ENCODE measurements at places on chromosomes 3 and 15.

GRCh38 chr15:80461356-80462095 lies 57.3 kb downstream of the ARNT2 start:
- no peak for DNase-seq

GRCh38 chr15:56690733-56691132 lies 42.6 kb downstream of the ZNF280D start:
- no peak for DNase-seq

DNA sequence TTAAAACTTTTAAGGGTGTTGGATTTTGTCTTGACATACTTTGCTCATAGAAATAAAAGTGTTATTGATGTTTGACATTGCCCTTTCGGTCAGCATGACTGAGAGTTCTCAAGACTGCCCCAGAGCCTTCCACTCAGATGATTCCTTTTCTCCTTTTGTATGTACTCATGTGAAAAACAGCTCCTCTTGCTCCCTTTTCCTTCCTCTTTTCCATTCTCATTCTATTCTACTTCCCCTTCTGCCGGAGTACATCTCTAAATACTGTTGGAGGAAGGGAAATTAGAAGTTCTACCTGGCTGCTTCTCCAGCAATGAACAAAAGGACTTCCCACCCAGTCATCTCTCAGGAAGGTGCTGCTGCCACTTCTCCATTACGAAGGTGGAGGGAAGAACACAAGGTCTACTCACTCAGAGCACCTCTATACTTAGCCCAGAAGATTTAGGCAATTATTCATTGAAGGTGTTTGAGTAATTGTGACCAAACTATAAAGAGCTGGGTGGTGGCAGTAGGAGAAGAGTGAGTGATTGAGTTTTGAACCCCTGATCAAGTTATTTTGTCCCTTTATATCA lies 163.8 kb upstream of the MBNL1 start:
- DNase-seq, result no peak

- no peak for DNase-seq
These were observed 154.1 kb downstream of the ADAMTS17 start for GRCh38 chr15:100187677-100188076.

GRCh38 chr15:97899981-97900380 lies 60.5 kb upstream of the ARRDC4 start:
- DNase-seq, result no peak

DNA sequence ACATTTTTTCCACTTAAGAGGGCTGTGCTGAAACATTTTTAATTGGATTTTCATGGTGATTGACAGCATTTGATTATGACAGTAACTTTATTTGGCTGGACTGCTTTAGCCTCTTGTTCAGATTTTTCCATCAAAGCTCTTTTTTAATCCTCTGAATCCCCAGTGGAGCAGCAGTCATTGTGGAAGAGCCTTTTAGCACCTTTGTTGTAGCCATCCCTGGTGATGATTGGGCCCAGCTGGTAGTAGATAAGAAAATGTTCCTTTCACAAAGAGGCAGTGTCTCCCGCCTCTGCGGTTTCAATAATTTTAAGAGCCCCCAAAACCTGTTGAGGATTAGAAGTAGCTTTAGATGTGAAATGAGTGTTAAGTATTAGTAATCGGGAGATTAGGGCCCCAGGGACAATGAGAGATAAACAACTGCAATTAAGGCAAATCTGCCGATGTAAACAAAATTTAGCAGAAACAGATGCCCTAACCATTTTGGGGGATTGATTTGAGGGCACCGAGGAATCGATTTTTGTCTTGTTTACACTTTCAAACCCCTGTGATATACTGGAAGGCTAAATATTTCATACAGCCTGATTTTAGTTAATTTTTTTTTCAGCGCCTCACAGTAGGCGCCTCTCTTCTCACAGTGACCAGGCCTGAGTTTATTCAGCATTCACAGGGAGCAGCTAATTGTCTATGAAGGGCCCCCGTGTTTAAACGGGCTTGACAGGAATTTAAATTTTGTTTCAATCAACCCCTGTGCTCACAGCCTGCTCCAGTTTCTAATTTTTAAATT lies 43.2 kb upstream of the SKOR1 start:
- DNase-seq, result no peak

- no peak for DNase-seq
These were observed 96.5 kb downstream of the CCNL1 start for GRCh38 chr3:157063469-157063868.

- DNase-seq, result no peak
These were observed 145.4 kb downstream of the NUP210 start for GRCh38 chr3:13274551-13275332.

GRCh38 chr3:5032844-5033243 lies 53.6 kb downstream of the BHLHE40 start:
- DNase-seq, result no peak

GRCh38 chr15:43270676-43271306 lies 4.1 kb upstream of the TGM5 start:
- DNase-seq, result no peak

DNA sequence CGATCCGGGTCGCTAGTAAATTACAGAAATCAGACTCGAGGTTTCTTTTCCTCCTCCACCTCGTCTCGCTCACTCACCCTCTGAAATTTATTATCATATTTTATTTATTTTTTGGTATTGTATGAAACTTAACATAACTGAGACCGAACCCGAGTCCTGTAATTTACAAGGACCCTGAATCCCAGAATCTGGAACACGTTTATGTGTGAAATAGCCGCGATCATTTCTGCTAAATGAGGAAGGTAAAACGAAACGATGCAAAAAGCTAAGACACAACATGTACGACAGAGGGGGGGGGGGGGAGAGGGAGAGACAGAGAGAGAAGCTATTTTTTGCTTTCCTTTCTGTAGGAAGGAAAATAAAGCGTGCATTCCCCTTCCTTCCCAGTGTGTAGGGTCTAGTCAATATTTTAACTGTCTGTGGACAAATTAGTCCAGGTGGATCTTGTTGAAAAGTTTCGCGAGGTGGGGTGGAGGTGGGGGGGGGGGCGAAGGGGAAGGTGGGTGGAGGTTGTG lies 1.6 kb downstream of the BBX start:
- no peak for DNase-seq

DNA sequence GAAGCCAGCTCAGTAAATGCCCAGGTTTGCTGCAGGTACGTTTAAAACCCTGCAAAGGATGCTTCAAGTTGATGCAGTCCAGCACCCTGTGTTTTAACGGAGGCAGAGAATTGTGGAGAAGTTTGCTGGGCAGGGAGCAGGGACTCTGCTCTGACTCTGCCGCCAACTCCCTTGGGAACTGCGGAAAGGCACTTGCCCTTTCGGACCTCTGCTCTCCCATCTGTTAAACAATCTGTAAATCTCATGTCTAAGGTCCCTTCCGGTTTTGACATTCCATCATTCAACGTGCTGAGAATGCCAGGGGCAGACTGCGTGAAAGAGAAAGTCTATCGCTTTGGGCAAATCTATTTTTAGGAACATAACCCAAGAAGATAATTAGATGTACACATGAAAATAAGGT lies 184.5 kb downstream of the OPA1 start:
- no peak for DNase-seq

- DNase-seq, result no peak
These were observed 37.0 kb downstream of the ZNF710 start for GRCh38 chr15:90037961-90038631.

GRCh38 chr15:76366714-76367113 lies 30.1 kb downstream of the ISL2 start:
- DNase-seq, result no peak

- DNase-seq, result no peak
These were observed 5.1 kb upstream of the VPS18 start for GRCh38 chr15:40889112-40889511.

DNA sequence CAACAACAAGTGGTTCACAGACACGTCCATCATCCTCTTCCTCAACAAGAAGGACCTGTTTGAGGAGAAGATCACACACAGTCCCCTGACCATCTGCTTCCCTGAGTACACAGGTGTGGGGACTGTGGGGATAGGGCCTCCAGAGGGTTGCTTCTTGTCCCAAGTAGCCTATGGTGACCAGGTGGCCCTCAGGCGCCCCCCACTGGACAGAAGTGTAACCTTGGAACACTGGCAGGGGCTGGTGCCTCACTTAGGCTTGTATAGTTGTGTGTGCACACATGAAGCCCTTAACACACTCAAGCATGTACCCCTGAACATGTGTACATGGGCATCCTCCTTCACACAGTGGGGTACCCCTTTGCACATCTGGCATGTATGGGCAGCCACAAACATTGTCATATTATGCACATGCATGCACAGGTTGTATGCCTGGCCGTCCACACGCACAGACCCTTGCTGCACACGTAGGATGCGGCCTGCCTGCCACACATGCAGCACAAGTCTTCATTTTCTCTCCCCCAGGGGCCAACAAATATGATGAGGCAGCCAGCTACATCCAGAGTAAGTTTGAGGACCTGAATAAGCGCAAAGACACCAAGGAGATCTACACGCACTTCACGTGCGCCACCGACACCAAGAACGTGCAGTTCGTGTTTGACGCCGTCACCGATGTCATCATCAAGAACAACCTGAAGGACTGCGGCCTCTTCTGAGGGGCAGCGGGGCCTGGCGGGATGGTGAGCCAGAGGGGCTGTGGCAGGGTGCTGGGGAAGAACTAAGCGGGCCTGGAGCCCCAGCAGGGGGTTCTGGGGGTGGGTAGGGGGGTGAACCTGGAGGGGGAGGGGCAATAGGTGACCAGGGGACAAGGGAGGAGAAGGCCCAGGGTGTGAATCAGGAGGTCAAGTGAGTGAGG lies 11.7 kb upstream of the SEMA3B start:
- DNase-seq, result no peak

GRCh38 chr15:101246391-101246790 lies 5.5 kb downstream of the CHSY1 start:
- DNase-seq, result no peak

DNA sequence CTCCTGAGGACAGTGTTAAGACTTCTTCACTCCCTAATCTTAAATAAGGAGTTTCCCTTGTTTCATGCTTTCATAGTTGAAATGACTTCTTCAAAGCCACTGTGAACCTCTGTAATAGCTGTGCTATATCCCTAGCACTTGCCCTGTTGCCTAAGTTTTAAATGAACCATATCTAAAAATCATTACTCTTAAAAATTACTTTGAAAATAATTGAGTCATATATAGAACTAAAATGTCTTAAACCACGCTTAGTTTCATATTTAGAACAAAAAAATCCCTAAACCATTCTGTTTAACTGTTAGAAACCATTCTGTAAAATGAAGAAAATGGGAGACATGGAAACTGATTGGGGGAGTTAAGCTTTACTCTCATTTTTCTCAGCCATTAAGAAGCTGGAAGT lies 29.8 kb downstream of the DNAJC19 start:
- no peak for DNase-seq

GRCh38 chr3:45409921-45410320 lies 21.5 kb downstream of the LARS2 start:
- no peak for DNase-seq

DNA sequence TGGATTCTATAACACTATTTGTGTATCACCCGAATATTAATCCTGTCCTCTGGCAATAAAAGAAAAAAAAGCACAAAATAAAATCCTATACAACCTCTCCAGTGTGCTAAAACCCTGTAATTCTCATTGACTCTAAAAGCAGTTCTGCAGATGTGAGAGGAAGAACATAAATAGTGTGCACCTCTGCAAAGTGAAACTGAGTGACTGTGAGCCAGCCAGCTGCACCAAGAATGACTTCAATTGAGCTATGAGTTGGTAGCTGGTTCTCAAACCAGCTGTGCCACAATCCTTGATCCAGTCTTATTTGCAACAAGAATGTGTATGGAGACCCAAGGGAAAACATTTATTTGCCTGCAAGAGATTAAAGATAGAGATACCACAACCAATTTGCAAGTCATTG lies 31.2 kb upstream of the COL8A1 start:
- no peak for DNase-seq

GRCh38 chr3:104273046-104273649 lies 1093.6 kb upstream of the ALCAM start:
- peak; percentile 18 for DNase-seq

DNA sequence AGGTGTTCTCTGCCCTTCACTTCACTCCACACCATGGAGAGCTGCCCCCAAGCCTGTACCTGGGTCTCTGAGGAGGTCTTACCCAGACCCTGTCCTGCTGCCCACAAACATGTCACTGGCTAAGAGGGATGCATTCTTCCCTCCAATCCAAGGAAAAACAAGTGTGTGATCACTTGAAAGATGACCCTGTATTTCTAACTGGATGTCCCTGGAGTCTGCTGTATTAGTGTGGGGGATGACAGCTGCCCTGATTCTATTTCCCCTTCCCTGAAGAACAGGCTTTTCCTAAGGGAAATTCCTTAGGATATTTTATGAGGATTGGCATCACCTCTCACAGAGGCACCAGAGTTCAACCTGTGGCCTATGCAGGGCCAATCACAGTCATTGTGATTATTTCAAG lies 55.0 kb upstream of the GATA2 start:
- no peak for DNase-seq

DNA sequence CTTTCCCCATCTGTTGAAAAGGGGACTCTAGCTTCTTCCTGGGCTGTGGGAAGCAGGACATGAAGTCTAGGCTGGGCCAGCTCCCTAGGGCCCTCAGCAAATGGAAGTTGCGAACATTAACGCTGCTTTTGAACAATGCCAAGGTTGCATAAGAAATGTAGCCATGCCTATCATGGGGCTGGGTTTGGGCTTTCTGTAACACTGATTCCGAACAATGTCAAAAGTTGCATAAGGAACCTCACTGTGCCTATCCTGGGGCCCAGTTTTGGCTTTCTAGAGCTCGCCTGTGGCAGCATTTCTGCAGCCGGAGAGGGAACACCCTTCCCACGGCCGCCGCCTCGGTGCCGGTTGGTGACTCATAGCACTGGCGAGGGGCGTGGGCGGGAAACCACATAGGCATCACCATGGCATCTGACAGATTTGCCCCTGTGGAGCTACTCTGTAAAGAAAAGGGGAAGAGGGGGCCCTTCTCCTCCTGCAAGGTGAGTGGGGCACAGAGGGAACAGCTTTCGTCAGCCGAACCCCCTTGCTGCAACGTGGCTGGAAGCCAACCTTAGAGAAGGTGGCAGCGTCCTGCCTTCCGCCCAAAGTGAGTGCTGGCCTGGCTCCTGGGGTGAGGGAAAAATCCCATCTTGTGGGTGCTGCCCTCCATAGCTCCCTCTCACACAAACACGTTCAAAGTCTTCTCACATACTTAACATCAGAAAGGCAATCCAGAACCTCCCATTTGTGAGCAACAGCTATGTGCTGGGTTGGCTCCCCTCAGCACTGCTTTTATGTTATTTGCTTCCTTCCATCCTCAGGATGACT lies 46.6 kb upstream of the ATP2B2 start:
- DNase-seq, result no peak

DNA sequence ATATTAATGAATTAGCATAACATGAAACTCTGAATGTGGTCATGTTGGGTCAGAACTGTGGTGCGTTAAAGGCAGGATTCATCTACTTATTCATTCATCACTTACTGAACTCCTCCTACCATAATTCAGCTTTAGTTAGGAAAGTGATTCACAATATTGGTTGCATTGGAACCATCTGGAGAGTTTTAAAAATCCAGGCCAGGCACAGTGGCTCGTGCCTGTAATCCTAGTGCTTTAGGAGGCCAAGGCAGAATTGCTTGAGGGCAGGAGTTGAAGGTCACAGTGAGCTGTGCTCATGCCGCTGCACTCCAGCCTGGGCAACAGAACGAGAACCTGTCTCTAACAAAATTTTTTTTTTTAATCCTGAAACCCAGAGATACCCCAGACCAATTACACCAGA lies 44.2 kb upstream of the ATG7 start:
- DNase-seq, result no peak
